ENCODE measurements at places on chromosomes 5 and 9.
A peak's percentile ranks its signal among the peaks of the same experiment; 100 is the strongest.

GRCh38 chr5:94832685-94833084 is 214.2 kb downstream of the SLF1 start:
- DNase-seq = no peak

- DNase-seq = no peak
Measured at GRCh38 chr9:11340654-11341053, 727.9 kb upstream of the PTPRD start.

DNA sequence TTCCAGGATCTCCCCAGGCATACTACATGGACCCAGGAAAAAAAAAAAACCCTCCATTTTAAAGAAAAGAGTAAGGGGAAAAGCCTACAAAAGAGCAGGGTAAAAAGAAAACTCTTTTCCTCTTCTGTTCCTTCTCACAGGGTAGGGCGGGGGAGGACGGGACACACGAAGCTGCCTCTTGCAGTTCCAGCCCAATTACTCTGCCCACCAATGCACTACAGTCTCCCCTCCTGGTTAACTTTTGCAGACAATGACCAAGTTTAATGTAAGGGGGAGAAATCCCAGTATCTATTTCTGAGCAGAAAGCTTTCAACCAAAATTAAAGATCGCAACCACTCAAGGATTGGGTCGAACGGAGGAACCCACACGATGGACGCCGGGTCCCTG is 1.3 kb downstream of the BRD3 start:
- peak; percentile 33 for DNase-seq

GRCh38 chr9:89409466-89409865 is 88.4 kb downstream of the SEMA4D start:
- DNase-seq = no peak

DNA sequence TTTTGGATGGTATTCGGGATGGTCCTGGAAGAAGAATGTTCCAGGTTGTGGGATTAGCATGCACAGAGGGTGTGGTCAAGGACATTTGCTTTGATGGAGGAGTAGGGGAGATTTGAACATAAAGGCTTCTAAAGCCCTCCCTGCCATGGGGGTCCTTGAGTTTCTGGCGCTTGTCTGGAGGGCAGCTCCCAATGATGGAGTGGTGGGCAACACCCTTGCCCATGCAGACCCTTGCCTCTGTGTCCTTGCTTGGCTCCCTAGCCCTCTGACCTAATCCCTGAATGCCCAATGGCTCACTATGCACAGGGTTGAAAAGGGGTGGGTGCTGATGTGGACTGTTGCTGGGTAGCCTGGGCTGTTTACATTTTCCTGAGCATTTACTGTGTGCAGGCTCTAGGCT is 66.6 kb downstream of the RALGPS1 start:
- no peak for DNase-seq

DNA sequence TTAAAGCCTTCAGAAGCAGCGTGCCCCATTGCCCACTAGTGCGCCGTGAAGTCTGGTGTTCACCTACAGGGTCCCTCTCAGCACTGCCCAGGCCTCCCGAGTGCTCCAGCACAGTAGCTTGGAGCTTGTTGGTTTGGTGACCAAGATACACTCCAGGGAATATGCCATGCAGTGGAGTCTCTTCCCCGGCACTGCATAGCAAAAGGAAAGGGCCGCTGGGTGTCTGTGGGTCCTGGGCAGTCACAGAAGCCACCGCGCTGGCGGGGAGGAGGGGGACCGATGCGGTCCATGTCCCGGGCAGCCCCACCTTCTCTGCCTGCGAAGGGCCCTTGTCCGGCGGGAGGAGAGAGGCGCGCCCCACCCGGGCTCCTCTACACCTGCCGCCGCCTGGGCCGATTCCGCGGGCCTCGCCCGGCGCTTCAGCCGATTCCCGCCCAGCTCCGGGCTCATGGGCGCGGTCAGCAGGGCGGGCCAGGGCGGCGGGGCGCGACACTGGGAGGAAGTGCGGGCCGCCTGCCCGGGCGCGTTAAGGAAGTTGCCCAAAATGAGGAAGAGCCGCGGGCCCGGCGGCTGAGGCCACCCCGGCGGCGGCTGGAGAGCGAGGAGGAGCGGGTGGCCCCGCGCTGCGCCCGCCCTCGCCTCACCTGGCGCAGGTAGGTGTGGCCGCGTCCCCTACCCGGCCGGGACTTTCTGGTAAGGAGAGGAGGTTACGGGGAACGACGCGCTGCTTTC is at the start of gene SYK:
SYK (plus strand) TSS at position 579 of the 732 bp plus-strand sequence. CDS start 42,080 bp downstream, outside the sequence.
- peak; percentile 60 for DNase-seq

GRCh38 chr5:140565024-140565779 is 574 bp downstream of the SLC35A4 start:
- no peak for DNase-seq

- no peak for DNase-seq
Measured at GRCh38 chr5:180807654-180808414, 5.2 kb upstream of the MGAT1 start.

GRCh38 chr9:134187110-134187531 is 22.8 kb upstream of the RNU6ATAC start:
- no peak for DNase-seq

DNA sequence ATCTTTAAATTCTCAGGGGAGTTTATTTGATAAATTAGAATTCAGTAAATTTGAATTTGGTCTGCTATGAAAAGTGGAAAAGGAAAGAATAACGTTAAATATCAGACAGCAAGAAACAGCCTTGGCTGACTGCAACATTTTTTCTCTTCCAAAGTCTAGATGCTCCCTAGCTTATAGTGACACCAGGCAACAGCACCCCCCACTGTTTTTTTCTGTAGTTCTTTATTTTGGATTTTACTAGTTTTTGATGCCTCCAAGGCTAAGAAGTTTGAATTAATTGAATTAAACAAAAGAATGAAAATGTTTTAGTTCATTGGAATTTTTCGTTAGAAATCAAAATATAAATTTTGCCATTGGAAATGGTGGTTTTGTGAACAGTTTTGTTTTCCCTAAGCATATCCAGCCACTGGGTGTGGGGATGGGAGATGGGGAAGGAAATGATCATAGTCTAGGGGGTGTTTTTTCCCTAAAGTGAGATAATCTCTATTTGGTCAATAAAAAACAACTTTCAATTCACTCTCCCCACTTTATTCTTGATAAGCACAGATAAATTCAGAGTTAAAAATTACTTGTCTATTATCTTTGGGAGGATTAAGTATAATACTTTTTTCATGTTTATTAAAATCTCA is 199.3 kb upstream of the CD180 start:
- no peak for DNase-seq

DNA sequence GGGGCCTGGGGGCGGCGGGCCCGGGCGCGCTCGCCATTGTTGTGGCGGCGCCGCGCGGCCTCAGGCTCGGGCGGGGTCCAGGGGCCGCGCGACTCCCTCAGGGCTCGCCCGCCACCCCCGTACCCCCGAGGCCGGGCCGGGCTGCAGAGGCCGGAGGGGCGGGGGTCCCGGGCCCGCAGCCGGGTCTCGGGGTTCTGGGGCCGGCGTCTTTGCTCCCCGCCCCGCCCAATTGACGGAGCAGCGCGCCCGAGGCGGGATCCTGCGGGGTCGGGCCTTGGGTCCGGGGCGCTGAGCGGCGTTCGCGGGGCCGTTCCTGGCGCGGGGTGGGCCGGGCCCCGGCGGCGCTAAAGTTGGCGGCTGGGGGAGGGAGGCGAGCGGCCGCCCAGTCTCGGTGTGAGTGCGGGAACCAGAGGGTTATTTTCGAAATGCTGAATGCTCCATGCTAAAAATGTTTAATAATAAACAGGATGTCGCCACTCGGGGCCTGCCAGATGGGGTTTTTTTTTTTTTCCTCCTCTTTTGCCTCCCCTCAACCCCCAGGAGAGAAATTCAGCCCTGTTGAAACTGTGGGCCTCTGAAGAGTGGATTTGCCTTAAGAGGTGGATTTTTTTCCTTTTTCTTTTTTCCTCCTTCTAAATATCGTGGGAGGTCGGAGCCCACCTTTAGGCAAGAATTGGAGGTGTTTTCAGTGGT is 724 bp downstream of the PRRC2B start:
- peak; percentile 72 for DNase-seq

DNA sequence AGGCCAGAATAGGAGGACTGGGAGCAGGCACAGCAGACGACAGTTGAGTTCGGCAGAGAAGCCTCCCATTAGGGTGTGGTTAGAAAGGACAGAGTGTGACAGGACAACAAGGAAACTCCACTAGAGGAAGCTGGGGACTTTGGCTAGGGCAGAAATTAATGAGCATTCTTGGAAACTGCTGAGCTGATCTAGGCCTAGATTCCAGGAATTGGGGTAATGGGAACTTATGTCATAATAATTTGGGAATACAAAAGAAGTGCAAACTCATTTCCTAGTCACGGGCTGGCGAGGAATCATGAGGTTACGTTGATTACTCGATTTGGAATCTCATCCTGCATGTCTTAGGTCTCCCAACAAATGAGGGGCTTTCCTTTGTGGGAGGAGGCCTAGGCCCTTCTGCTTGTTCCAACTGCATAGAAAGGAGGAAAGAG is 144.6 kb upstream of the RPS23 start:
- DNase-seq = no peak

DNA sequence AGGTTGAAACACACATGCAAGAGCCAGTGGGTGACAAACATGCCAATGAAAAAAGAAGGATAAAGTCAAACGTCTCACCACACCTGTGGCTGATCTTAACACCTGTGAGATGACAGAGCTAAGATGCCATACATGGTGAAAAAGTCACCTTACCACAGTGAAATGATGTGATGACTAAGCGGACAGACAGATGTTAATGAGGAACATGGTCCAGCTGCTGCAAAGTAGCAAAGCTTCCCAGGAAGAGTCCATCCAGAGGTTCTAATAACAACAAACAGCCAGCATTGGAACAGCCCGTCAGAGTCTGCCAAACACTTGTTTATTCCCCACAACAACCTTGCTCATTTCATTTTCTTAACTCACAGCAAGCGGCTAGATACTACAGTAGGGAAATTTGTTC is 1.9 kb downstream of the KIAA1191 start:
- DNase-seq = no peak

GRCh38 chr9:113593682-113594281 is 130.3 kb downstream of the RGS3 start:
- DNase-seq = peak; percentile 98

GRCh38 chr9:79215821-79216220 is 355.9 kb upstream of the TLE4 start:
- DNase-seq = no peak

- DNase-seq = no peak
Measured at GRCh38 chr9:24045150-24045549, 219.1 kb upstream of the ELAVL2 start.

DNA sequence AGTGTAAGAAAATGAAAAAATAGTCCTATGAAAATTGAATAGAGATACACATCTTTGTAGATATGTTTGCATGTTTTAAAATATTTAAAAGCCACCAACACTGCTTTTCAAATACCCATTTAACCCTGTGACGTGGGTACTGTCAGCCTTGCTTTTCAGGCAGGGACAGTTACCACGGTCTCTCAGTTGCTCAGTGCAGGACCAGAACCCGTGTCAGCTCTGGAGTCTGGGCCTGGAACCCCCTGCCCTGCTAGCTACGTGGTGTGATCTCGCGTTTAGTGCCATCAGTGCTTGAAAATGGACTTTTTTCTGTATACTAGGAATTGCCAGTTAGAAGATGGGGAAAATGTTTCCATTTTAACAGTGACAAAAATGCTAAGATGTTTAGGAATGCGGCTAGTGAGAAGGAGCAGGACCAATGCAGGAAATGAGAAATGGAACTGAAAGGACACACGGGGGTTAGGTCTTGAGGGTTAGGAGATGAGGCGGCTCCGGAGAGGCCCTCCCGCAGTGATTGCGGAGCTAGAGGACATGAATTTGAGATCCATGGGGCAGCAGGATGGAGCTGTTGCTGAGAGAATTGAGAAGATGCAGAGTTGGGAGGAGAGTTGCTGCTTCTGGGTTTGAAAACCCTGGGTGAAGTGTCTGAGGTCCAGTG is 13.7 kb downstream of the RNU6ATAC start:
- no peak for DNase-seq

- DNase-seq = no peak
Measured at GRCh38 chr9:25396828-25397227, 281.4 kb downstream of the TUSC1 start.

DNA sequence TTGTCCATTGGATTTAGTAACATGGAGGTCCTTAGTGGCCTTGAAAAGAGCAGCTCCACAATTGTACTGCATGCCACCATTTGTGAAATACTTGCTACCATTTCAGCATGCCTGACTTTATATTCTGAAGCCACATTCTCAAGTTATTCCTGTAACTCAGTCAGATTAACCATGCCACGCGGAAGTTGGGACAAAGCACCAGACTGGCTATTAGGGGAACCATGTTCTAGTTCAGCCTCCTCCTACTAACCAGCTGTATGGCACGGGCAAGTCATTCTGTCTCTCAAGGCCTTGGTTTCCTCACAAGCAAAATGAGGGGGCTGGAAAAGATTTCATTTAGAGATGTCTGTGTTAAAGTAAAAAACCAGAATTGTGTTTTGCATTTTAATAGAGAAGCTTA is 418.0 kb downstream of the PLK2 start:
- no peak for DNase-seq

GRCh38 chr9:134585021-134585561 is 56.5 kb upstream of the COL5A1 start:
- no peak for DNase-seq

DNA sequence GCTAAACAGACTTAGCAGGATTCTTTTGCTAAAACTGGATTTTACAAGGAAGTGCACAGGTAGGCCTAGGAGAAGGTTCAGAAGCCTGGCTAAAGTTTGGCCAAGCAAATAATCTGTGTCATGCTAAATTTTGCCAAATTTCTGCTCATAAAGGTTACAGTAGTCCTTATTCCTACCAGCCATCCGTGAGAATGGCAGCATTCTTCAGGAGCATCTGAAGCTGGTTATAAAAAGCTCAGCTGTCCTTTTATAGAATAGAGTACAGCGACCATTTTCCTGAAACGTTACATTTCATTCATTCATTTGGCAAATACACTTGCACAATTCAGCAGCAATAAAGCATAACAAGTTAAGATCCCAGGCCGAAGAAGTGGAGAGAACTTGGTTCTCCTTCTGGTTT is 6.9 kb downstream of the GSN start:
- no peak for DNase-seq

- no peak for DNase-seq
Measured at GRCh38 chr5:5183933-5184332, 43.8 kb downstream of the ADAMTS16 start.

- DNase-seq = no peak
Measured at GRCh38 chr5:58204966-58205365, 254.9 kb downstream of the PLK2 start.

- DNase-seq = peak; percentile 15
Measured at GRCh38 chr9:86405926-86406325, 51.7 kb upstream of the TUT7 start.

- no peak for DNase-seq
Measured at GRCh38 chr5:176658817-176659511, 11.7 kb downstream of the TSPAN17 start.

- no peak for DNase-seq
Measured at GRCh38 chr9:71839668-71840067, 71.3 kb downstream of the ABHD17B start.

Data from neural progenitor cell (in vitro differentiated cells).